ENCODE measurements at places on chromosomes 3 and 15. TPM values are rescaled to one million over a fixed set of nuclear protein-coding genes. Genes with fewer than 3 reads are reported as not detected.

Gene MIX23
- total RNA-seq, result 96.9 TPM

GRCh38 chr15:98977441-98977840, 30.2 kb downstream of the PGPEP1L start:
- no peak for DNase-seq

Gene ITIH3
- not detected for total RNA-seq

GRCh38 chr15:41408234-41408641, 5.9 kb upstream of the NDUFAF1 start:
- DNase-seq, result no peak

DNA sequence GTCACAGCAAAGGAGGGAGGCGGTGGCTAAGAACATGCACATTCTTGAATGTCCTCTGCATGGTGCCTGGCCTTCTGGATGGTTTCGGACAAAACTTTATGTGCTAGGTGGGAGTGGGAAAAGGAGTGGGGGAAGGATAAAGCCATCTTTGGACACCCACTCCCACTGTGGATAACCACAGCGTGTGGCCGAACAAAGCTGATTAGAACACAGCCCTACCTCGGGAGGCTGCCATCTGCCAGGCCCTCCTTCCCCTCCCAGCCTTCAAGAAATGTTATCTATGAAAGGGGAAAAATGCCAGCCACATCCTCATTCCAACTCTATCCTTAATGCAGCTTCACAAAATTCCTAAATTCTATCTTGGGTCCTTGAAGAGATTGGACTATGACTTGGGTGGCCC, 18.8 kb downstream of the AMOTL2 start:
- DNase-seq, result no peak

DNA sequence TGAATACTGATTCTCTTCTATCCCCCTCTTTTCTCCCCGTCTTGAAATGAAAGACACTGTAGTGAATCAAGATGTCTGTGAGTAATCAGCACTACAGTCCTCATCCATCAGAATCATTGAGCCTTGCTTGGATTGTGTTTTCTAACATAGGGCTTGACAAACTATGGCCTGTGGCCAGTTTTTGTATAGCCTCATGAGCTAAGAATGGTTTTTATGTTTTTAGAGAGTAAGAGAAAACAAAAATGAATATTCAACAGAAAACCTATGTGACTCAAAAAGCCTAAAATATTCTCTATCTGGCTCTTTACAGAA, 55.2 kb downstream of the PPM1L start:
- no peak for DNase-seq

- DNase-seq, result no peak
Measured at GRCh38 chr3:134189849-134190248, 60.8 kb downstream of the RYK start.

GRCh38 chr15:32704395-32704981, 13.3 kb upstream of the GREM1 start:
- DNase-seq, result peak; percentile 79

Gene SLC9C1
- not detected for total RNA-seq

Gene IFT57
- total RNA-seq, result 46.0 TPM

Gene CADPS
- total RNA-seq, result not detected

Gene KLHL40
- total RNA-seq, result not detected

GRCh38 chr3:100634493-100635272, 25.3 kb downstream of the ADGRG7 start:
- peak; percentile 62 for DNase-seq

DNA sequence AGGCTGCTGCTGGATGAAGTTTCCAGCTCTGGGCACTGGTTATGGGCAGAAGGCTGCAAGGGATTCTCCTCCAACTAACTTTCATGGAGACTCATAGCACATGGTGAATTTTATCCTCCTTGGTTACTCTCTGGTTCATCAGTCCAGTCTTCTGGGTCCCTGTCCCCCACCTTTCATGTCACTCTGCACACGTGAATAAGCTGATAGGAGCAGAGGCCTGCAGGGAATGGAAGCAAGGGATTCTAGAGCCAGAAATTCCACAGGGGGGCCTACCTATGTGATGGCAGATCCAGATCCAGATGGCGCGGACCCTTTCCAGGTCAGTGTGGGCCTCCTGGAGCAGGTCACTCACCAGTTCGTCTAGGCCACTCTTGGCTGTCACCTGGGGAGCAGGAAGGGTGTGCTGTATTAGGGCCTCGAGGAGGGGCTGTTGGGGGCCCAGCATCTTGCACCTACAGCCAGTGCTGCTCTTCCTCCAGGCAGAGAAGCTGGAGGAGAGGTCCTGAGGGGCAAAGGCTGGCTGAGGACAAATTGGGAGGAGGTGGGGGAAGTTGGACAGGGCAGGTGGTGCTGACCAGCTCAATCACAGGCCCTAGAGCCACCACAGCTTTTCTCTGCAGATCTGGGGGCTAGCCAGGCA, 30.2 kb downstream of the KY start:
- DNase-seq, result no peak

Gene AP3S2
- total RNA-seq, result 19.4 TPM

GRCh38 chr3:1082108-1082507, 10.7 kb upstream of the CNTN6 start:
- peak; percentile 38 for DNase-seq

DNA sequence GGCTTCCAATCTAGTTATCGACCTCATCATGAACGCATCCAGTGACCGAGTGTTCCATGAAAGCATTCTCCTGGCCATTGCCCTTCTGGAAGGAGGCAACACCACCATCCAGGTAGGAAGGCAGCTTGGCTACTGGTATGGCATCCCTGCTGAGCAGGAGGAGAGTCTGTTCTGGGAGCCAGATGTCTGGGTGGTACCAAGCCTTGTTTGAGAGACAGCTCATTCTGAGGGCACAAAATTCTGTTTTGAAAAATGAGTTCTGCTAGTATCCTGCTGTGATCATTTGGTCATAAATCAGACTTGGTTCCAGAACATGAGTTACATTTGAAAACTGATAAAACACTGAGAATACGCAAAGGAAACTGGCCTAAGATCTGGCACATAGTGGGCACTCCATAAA, 242.1 kb downstream of the ITPR1 start:
- DNase-seq, result no peak

DNA sequence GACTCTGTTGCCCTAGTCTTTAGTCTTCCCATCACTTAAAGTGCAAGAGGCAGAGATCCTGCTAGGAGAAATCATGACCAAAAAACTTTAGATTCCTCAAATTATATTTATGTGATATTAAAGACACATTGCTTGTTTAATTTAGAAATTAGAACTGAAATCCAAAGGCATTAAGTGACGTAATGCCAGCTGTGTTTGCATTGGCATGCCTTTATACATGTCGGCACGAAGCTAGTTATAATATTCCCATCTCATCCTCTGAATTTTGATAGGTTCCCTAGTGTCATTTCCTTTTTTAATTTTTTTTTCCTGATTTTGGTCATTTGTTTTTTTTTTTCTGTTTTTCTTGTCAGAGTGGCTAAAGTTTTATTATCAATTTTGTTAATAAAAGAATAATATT, 203.5 kb upstream of the ZBTB20 start:
- DNase-seq, result no peak

- DNase-seq, result no peak
Measured at GRCh38 chr3:159982442-159982974, 6.1 kb upstream of the IL12A start.

DNA sequence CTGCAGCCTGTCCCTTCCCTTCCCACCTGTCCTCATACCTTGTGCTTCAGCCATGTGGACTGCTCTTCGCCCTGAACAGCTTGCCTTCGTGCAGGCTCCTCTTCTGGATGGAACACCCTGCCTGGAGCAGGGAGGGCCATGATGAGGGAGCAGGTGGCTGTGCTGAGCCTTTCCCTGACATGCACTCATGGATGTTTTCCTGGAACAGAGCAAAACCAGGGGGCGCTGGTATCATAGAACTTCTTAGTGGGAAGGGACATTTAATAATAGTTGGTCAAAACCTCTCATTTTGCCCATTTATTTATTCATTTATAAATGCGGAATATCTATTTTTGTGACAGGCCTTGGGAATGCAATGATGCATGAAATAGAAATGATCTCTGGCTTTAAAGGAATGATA, 149.3 kb downstream of the CACNA1D start:
- no peak for DNase-seq

DNA sequence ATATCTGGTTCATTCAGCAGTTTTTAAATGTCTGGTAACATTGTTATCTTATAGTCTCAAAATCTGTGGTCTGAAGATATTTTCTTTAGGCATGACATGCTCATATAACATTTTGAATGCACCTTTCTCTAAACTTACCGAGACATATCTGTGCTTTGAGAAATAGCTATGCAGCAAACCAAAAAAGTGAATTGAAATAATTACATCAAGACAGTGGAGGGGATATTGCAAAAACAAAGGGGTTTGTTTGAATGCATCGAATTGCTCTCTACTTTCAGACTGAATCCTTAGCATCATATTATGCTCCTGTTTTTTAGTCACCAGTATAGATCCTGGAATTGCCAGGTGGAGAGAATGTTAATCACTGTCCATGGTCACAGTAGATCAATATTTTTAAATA, 5.1 kb downstream of the ARPP21 start:
- DNase-seq, result no peak

DNA sequence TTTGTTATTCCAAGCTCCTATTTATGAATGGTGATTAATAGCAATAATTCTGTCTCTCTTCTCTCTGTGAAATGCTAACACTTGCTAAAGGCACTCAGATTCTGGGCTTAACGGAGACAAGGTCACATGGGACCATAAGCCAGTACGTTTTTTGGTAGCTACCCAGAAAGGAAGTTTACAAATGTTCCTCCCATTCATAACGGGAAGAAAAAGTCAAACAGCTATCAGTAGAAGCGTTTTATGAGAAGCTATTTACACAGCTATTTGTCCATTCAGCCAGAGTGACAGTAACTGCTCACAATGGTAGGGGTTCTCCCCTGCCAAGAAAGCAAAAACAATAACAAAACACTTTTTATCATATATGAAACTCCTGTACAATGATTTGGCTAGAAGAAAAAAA, 51.5 kb downstream of the ZMAT3 start:
- no peak for DNase-seq

Gene TMCO5A
- total RNA-seq, result not detected

Gene SERINC4
- total RNA-seq, result not detected

DNA sequence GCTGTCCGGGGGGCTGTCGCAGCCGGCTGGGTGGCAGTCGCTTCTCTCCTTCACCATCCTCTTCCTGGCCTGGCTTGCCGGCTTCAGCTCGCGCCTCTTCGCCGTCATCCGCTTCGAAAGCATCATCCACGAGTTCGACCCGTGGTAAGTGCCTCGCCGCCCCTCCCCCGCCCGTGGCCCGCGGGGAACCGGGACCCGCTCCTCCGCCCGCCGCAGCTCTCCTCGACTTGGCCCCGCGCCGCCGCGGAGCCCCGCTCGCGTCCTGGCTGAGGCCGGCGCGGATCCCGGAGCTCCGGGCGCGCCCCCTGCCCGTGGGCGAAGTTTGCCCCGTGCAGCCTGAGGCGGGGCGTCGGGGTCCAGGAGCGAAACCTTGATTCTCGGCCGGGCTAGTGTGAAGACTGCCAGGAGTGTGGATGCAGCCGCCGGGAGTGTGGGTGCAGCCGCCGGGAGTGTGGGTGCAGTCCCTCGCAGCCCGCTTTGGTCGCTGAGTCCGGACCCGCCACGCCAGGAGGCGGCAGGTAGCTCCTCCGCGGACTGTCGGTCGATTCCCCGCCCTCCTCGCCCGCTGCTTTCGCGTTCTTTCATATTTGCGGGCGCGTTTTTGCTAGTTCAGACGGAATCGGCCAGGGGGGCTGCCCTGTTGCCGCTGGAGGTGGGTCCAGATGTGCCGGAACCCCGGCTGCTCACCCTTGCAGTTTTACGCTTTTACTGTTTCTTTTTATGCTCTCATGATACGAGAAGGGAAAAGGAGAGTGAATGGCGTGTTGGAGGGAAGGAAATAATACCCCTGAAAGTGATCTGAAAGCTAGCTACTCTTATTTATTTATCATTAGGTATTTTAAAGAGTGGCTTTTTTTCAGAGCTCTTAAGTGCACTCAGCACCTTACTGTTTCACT, 692 bp downstream of the STT3B start:
- peak; percentile 30 for DNase-seq

DNA sequence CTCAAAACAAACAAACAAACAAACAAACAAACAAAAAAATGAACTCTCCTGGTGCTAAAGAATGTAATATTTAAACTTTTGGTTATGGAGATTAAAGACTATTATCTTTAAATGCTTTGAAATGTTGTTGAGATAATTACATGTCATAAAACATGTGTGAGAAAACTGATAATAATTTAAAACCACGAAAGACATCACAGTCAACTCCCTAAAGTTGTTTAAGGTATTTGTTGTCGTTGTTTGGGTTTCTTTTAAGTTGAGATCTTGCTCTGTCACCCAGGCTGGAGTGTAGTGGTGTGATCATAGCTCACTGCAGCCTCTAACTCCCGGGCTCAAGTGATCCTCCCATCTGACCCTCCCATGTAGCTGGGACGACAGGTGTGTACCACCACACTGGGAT, 12.0 kb downstream of the EFCAB12 start:
- DNase-seq, result no peak

DNA sequence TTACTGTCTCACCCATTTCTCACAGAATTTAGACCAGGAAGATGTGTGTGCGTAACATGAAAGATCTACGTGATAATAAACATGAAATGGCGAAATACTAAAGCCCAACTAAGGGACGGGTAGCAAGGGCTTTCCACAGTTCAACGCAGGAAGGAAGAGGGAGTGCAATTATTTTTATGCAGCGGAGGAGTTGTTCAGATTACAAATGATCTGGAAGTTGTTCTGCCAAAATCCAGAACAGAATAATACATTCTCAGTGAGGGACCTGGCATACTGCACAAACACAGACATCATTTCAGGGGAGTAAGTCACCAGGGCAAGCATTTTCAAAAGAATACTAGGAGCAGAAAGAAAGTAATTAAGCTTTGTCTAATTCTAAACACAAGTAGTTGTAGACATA, 133.6 kb upstream of the RAP2B start:
- no peak for DNase-seq

DNA sequence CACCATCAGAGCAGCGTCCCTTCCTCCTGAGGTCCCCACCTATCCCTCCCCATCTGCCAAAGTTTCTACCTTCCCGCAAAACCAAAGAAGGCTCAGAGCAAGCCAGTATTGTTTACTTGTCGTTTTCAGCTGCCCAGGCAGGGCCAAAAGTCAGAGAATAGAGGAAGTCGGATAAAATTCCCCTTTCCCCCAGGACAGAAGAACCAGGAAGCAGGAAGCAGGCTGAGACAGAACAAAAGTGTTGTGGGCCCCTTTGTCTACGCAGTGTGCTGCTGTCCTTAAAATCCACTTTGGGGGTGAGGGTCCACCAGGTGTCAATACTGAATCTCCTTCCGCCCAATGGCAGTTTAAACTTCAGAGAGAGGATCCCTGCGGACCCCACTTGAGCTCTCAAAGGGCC, 18.5 kb upstream of the RPL32 start:
- DNase-seq, result no peak

Gene ATR
- total RNA-seq, result 15.6 TPM

DNA sequence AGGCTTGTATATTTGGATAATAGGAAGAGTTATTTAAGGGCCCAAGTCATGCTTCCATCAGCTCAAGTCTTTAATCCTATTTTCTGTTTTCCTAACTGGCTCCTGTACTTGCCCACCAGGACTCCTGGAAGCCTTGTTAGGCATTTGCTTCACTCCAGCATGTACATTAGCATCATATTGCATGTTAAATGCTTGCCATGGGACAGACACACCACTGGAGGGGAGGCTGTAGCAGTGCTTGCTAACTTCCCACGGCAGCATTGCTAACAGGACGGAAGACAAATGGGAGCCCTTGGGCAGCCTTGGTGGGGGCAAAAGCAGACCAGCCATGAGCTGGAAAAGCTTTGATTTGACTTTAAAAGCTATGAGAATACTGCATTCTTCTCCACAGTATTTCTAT, 6.1 kb downstream of the TMOD2 start:
- no peak for DNase-seq

Data from PC-3 (cell line).